ENCODE measurements at places on chromosomes 6 and 20.

DNA sequence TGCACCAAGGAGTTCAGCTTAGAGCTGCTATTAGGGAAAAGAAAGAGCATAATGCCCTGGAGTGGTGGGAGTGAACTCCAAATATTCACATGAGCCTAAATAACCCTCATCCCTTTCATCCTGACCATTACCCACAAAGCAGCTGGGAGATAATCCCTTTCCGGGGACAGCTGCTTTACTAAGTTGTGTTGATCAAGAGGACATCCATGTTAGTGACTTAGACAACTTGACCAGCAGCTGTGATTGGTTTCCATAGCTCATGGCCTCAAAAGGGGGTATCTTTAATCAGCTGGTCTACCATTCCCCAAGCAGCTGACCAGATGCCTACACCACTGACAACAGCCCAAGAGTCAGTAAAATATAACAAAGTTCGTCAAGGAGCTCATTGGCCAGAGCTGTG lies 75.8 kb upstream of the LY86 start:
- no peak for DNase-seq

DNA sequence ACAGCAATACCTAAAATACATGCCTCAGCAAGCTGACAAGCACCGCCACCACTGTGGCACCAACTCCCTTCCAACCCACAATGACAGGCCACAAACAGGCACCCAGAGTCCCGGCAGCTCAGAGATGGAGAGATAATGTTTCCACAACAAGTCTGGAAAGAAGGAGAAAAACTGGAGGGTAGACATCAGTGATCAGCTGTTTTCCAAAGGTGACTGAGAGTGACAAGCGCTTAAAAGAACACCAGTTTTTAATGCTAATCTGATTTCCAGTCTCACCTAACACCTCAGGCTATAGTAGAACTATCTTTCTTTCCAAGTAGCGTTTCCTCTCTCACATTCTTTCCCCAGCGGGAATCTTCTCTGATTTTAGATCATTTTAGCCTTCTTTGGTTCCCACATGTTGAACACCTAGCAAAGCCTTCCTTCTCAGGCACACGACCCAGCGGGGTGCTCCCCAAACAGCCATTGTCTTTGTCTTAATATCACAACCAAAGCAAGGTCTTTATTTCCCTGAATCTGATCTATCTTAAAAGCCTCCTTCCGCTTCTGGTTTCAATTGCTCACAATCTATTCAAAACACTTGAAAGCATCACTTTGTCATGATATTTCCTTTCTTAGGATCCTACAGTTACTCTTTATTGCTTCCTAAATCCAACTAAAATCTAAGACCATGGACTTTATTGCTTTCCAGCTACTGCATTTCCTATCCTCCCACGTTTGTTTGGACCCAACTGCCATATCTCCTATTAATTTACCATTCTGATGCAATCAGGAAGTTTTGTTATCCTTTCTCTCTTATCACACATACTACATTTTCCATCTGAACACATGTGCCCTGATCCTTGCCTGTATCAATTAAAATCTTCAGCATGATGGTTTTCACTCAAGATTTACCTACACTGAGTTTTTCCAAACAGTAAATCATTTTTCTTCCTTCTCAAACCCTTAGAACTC lies 282.7 kb downstream of the ADGB start:
- DNase-seq, result no peak

DNA sequence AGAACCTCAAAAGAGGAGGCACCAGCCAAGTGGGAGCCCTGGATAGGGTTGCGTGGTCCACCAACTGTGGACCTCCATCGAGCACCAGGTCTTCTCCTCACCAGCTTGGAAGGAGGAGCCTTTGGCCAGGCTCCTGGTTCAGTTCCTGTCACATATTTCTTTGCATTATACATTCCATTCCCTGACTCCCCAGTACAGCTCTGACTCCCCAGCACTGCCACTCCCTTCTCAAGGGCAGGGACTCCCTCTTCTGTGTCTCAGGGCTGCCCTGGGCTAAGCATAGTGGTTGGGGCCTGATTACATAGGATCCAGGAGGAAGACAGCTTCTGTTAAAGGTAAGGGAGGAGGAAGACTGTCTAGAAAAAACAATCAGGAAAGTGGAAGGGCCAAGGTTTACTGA lies 91.1 kb downstream of the MRPL14 start:
- DNase-seq, result no peak

DNA sequence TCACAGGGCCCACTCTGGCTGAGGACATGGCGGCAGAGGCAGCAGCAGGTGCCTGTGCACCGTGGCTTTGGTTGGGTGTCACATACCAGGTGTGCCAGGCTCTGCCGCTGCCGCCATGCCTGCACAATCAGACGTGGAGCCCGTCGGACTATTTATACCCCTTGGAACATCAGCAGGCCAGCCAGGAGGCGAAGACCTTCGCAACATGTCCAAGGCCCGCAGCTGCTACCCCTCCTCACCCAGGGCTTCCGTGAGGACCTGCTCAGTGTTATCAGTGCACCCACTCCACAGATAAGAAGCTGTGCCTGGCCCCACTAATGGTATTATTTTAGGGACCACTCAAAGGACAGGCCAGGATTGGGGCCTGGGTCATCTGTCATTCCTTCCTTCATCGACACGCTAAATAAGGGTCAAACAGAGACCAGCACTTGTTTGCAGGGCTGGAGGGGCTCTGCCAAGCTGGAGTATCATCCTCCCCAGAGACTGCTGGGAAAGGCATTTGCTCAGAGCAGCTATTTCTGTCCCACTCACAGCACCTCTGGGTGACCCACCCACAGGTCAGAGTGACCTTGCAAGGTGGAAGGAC lies 109.2 kb downstream of the BMP7 start:
- DNase-seq, result no peak

DNA sequence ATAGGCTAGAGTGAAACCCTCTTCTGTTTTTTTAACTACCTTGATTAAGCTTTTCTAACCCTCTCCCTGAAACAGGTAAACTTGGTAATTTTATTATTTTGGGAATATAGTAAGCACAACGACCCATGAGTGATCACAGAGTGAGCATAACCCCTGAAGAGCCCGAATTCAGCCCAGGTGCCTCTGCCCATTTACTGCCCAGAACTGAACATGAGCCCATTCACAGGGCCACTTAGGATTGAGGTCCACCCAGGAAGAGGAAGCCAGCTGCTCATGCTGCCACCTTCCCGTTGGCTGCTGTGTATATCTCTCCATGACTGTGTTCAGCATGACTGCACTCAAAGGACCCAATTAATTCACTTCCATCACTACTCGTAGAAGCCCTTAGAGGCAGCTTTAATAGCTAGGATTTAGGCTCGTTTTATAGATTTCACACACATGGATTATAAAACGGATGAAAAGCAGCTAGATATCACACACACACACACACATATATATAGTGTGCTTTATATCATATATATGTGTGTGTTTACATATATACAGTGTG lies 8.3 kb upstream of the PDE10A start:
- DNase-seq, result no peak

GRCh38 chr6:126826166-126826714 lies 292.2 kb upstream of the RSPO3 start:
- no peak for DNase-seq

DNA sequence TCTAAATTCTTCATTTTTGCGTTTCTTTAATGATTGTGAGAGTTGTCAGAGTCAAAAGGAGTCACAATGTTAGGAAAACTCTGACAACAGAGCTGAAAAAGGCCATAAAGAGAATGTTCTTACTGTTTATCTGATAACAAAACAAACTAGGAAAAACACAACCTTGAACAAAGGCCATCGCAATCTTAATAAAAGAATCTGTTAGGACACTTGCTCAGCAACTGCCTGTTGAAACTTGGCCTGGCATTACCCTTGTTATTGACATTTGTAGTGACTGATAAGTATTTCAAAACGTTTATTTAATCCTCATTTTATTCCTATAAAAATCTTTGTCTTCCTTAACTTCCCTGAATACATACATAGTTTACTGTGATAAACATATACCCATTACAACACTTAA lies 15.7 kb downstream of the GSTA1 start:
- no peak for DNase-seq

Measured in stimulated activated CD4-positive, alpha-beta T cell treated with anti-CD3 and anti-CD28 coated beads, Interleukin-2, amount 100 ng/mL, for 48 hours (primary cell).